ENCODE measurements at places on chromosomes 4 and X. TPM values are rescaled to one million over a fixed set of nuclear protein-coding genes. Genes with fewer than 3 reads are reported as not detected.

Gene NXT2
- 11.5 TPM for total RNA-seq

GRCh38 chr4:181766061-181766548, 477.1 kb upstream of the TENM3 start:
- H3K27ac ChIP-seq = no peak overlapping the region
- 0 out of 2 replicates have a peak, but pooled peaks cover 4% of the 10 kb centered on the region for H3K27me3 ChIP-seq
- no peak overlapping the region for H3K4me3 ChIP-seq
- H3K4me1 ChIP-seq = peaks cover 7% of the 10 kb centered on the region

GRCh38 chrX:23952984-23953907, 45.4 kb downstream of the CXorf58 start:
- H3K36me3 ChIP-seq = no peaks in the 10 kb centered on the region
- H3K27me3 ChIP-seq = no peaks in the 10 kb centered on the region
- H3K4me3 ChIP-seq = no peak overlapping the region

- no peak for DNase-seq
- no peaks in the 10 kb centered on the region for H3K27me3 ChIP-seq
- no peak overlapping the region for H3K27ac ChIP-seq
Observed at GRCh38 chr4:74975848-74976824, 43.2 kb downstream of the PARM1 start.

- H3K27ac ChIP-seq = no peak overlapping the region
- H3K27me3 ChIP-seq = no peaks in the 10 kb centered on the region
- H3K4me1 ChIP-seq = no peaks in the 10 kb centered on the region
- no peak for DNase-seq
- no peak overlapping the region for H3K4me3 ChIP-seq
- H3K36me3 ChIP-seq = no peaks in the 10 kb centered on the region
Observed at GRCh38 chr4:10013722-10014121, 7.6 kb downstream of the SLC2A9 start.

- no peak overlapping the region for H3K27ac ChIP-seq
- H3K27me3 ChIP-seq = no peaks in the 10 kb centered on the region
- no peak overlapping the region for H3K4me3 ChIP-seq
- DNase-seq = no peak
- H3K4me1 ChIP-seq = peaks cover 15% of the 10 kb centered on the region
Observed at GRCh38 chr4:86554646-86555045, 39.5 kb upstream of the PTPN13 start.

- 0 out of 2 replicates have a peak, but pooled peaks cover 3% of the 10 kb centered on the region for H3K36me3 ChIP-seq
- no peaks in the 10 kb centered on the region for H3K4me1 ChIP-seq
- DNase-seq = no peak
- H3K27me3 ChIP-seq = no peaks in the 10 kb centered on the region
- peak overlapping the region; percentile 90 for H3K27ac ChIP-seq
Observed at GRCh38 chrX:155027509-155028066, 944 bp downstream of the FUNDC2 start.

All from SJSA1 (cell line).